ENCODE measurements at places on chromosomes 5 and 9.

DNA sequence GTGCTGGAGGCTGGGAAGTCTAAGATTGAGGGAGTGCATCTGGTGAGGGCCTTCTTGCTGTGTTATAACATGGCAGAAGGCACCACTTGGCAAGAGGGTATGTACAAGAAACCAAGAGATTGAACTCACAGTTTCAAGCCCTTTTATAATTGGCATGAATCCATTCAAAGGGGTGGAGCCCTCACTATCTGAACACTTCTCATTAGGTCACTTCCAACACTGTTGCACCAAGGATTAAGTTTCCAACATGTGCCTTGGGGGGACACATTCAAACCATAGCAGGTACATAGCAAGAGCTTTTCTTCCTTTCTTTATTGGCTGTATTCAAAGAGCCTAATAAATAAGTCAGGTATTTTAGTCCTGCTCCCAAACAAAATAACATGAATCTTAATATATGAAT lies 62.7 kb downstream of the PRELID2 start:
- no peak for DNase-seq

- no peak for DNase-seq
Observed at GRCh38 chr5:31273631-31274378, 80.3 kb downstream of the CDH6 start.

DNA sequence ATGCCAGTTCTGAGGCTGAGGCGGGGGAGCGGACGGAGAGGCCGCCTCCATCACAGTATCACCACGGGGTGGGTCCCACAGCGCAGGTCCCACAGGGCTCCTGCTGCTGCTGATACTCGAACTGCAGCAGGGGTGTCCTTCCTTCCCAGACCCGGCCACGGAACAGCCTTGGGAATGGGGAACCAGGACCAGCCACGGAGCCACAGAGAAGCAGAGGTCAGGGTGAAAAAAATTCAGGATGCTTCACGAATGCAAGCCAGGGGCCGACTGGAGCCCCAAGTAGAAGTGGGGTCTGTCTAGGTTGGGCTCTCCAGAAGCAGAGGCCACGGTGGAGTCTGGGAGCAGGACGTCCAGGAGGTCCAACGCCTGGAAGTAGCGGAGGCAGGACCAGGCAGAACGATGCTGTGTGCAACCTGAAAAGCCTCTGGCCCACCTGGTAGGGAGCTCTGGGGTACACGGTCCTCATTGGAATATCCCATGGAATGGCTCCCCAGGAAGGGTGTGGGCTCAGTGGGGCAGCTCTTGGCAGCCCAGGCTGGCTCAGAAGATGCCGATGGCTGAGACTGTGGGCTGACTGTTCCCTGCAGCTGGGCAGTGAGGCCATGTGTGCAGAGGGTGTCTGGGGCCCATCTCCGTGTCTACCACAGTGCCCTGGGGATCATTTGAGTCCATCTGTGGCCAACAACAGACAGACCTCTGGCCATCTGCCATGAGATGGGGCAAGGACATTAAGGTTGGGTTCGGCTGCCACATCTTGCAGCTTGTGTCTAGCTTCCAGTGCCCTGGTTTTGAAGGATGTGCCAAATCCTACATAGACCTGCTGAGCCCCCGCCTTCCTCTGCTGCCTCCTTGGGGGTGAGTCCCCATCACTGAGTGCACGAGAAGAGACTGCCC lies 66.9 kb upstream of the FCN1 start:
- no peak for DNase-seq

GRCh38 chr9:129624947-129625346 lies 1.0 kb upstream of the NTMT1 start:
- no peak for DNase-seq

DNA sequence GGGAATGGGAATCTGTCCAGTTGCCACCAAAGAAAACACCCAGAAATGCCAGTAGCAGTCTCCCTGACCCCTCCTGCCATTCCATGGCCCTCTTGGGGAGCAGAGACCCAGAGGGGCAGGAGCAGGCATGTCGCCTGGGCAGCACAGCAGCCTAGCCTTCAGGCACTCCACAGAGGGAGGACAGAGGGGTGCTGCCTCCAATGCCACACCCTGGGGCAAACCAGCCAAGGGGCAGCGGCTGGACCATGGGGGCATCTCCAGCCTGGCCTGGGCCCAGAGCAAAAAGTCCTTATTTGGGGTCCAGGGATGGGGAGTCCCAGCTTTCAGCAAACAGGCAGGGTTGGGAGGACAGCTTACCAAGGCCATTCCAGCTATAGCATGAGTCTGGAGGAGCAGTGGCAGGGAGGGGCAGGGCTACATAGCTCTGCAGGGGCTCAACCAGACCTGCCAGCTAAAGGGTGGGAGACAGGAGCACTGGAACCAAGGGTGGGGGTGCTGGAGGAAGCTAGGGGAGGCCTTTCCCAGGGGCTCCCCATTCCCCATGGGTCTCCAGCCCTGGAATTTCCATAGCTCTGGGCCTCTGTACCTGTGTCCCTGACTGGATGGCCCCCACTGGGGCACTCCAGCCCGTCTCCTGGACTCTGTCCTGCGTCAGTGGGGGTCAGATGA lies 6.7 kb downstream of the BRD3 start:
- no peak for DNase-seq

GRCh38 chr5:132049093-132049492 lies 11.4 kb upstream of the IL3 start:
- no peak for DNase-seq

GRCh38 chr5:17436761-17437221 lies 61.2 kb upstream of the TAF11L2 start:
- no peak for DNase-seq

DNA sequence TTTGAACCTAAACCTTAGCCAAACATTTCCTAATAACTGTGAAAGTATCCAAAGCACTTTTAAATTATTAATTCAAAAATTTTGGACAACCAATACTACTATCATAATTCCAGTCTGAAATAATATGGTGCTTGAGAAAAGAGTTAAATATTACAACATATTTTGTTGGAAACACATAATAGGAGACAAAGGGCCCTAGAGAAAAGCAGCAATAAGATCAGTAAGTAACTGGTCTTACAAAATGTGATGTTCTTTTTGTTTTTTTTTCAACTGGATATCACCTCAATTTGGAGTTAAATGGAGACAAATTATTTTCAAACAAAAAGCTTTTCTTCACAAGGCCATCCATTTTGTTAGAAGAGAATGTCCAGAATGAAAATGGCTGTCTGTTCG lies 21.1 kb downstream of the SRFBP1 start:
- no peak for DNase-seq

GRCh38 chr9:94783928-94784327 lies 57.4 kb downstream of the AOPEP start:
- no peak for DNase-seq

DNA sequence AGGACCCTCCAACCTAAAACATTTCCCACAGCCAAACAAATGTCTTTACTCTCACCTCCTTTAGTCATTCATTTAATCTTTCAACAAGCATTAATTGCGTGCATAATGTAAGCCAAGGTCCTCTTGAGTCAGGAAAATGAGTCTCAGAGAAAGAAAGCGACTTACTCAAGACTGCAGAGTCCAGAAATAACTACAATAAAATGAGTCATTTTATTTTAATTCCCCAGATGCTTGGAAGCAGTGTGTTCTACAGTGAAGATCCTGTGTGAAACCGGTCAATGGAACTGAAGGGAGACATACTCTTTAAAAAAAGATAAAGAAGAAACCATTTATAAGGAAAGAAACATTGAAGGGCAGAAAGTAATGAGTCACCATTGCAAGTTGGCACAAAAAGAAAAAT lies 513.7 kb downstream of the CDK5RAP2 start:
- no peak for DNase-seq

- DNase-seq = no peak
Observed at GRCh38 chr5:77015938-77016569, 14.2 kb upstream of the AGGF1 start.

GRCh38 chr5:128667152-128667551 lies 129.1 kb upstream of the FBN2 start:
- DNase-seq = no peak

GRCh38 chr5:174187001-174187400 lies 141.5 kb downstream of the NSG2 start:
- DNase-seq = no peak

- DNase-seq = no peak
Observed at GRCh38 chr5:149372076-149372795, 6.9 kb downstream of the IL17B start.

DNA sequence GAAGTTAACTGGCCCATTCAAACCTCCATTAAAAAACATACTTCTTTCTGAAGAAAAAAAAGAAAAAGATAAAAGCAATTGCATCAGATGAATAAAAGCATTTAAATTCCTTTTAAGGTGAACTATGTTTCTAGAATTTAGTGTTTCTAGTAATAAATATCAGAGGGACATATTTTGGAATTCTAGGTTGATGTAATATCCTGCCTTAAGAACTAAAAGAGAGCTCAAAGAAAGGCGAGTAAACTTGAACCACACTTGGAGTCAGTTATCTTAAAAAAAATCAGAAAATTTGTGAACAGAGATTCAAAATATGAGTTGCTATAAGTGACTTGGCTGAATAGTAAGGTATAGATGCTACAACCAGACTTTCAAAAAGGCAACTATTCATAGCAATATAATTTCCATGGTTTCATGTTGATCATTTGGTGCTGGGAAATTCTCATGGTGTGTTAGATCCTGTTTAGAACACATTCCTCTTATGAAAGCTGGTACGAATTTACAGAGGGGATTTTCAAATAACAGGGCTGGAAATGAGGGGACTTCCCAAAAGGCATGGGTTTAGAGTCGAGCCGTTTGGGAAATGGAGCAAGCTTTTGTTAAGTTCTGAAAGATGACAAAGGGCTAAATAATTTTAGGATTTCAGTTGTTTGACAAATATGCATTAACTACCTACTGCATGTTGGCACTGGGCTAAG lies 37.6 kb upstream of the RAI14 start:
- no peak for DNase-seq

DNA sequence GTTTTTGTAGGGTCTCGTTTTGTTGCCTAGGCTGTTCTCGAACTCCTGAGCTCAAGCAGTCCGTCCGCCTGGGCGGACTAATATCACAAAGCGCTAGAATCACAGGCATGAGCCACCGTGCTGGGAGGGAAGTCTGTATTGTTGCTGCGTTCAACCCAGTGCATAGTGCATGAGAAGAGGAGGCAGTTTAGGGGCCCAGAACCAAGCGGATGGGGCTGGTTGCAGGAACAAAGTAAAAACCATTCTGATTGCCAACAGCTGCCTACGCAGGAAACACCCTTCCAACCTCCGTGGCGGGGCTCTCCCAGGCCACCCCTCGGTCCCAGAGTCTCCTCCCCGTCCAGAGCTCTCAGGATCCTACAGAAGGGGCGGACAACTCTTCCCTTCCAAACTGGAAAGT lies 87.1 kb downstream of the ANXA2R start:
- DNase-seq = no peak

DNA sequence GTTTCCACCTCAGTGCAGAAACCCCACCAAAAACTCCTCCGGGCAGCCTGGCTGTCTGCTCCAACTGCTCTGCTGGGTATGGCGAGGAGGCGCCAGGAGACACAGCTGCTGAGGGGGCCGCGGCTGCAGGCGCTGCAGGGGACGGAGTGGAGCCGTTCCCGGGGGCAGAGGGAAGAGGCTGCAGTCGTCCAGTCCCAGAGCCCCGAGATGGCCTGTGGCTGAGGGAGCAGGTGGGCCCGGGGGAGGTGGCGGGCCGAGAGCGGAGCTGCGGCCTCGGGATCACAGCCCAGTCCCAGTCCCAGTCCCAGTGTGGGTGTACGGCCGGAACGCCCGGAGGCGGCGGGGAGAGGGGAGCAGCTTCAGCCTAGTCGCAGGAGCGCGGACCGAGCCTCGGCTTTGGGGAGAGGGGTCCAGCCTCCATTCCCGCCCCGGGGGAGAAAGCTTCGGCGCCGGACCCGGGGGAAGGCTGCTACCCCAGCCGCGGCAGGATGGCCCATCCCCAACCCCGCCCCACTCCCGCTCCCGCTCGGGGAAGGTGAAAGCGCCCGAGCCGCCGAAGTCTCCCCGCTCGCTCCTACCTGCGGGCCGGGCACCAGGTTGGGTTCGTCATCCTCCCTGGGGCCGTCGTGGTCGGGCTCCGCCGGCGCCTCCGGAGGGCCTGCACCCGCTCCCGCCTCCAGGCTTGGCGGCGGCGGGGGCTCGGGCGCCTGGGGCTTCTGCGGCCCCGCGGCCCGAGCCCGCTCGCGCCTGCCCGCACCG lies 513 bp downstream of the FAM193B start:
- no peak for DNase-seq

DNA sequence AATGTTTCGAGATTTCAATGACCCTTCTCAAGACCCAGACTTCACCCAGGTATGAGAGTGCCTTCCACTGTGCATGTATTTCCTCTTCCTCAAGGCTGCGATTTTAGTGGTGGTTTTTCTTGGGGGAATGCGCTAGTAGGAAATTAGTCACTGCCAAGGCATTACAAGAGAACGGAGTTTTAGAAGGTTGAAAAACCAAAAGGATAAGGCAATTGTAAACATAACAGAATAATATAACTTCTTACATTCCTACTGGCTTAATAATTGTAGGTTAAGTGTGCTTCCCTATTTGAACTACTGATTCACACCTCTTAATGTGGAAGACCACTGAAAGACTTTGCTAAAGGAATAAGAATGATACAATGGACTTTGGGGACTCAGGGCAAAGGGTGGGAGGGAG lies 38.9 kb downstream of the ACO1 start:
- no peak for DNase-seq

GRCh38 chr9:75715360-75715759 lies 175.1 kb upstream of the PCSK5 start:
- no peak for DNase-seq

DNA sequence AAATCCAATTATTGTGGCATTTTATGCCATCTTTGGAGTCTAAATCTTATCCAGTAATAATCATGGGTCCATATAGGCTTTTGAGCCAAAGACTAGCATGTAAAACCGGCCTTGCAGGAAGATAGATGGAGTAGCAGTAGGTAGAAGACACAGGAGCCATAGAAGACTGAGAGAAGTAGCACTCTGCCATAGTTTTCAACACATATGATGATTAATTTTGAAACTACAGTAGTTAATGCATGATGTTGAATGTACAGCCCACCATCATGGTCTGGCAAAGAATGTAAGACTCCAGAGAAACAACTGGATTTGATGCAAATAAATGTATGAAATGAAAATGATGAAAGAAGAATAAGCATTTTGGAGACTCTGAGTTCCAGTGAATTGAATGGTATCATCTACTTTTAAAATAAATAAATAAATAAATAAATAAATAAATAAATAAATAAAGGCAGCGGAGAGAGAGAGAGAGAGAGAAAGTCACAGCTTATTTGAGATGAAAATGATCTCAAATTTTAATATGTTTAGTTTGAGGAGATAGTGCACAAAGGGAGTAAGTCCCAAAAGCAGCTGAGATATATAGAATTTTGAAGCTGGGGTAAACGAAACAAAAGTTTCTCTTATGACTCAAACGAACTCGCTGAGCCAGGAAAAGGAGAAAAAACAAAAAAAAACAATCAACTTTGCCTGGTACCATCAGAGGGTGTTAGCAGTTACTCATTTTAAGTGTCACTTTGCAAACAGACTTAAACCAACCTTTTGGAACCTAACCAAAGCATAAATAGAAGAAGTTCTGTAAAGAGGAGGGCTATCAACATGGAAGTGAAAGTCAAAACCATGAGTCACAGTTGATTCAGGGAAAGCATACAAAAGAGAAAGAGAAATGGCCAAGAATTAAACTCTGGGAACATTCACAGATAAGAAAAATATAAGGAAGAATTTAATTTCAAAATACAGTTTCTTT lies 388.7 kb downstream of the CETN3 start:
- no peak for DNase-seq

- no peak for DNase-seq
Observed at GRCh38 chr9:81384911-81385310, 304.4 kb downstream of the TLE1 start.
